ENCODE measurements at places on chromosomes 3 and 15. TPM values are rescaled to one million over a fixed set of nuclear protein-coding genes. Genes with fewer than 3 reads are reported as not detected.

The INSYN1 gene
- total RNA-seq: 0.45 TPM

The PLIN1 gene
- 0.15 TPM for total RNA-seq

The MYL3 gene
- 0.08 TPM for total RNA-seq

The CFAP100 gene
- total RNA-seq: not detected

The KAT2B gene
- 8.0 TPM for total RNA-seq

The GOLGA6B gene
- total RNA-seq: not detected

The IL16 gene
- under 0.01 TPM for total RNA-seq

The STT3B gene
- total RNA-seq: 143 TPM

The PARP16 gene
- total RNA-seq: 1.7 TPM

Data from smooth muscle cell of the coronary artery (primary cell).